ENCODE measurements at places on chromosomes 5 and 9.

DNA sequence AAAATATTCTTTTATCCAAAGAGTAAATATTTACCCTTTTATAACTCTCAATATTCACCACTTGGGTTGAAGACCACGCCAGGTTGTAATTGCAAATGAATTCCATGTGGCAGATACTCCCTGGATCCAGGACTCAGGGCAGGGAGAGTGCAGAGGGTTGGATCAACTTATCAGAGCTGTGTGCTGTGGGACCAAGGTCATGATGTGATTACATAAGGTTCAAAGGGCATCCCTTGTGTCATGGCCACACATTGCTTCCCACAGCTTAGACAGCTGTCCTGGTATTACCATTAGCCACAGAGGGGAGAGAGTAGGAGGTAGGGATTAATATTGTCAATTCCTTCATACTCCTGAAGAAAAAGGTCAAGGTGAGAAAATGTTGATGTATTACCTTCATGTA lies 133.9 kb downstream of the JAKMIP2 start:
- no peak for DNase-seq

DNA sequence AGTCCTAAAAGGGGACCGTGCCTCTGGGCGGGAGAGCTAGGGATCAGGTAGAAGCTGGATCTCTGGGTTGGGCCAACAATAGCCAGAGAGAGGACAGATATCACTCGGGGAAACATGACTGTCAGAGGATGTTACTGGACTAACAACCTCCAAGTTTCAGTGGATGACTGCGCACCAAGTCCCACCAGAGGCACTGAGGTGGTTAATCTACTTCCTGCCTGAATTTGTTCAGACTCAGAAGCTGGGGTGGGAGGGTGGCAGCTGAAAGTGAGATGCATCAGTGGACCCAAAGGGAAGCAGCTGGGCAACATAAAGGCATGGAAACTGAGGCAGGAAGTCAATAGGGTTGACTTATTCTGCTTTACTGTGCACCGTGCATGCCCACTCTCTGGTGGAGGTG lies 130.1 kb upstream of the SLC44A1 start:
- DNase-seq: no peak

GRCh38 chr5:149387081-149387631 lies 8.1 kb upstream of the IL17B start:
- DNase-seq: no peak

GRCh38 chr9:114098021-114098935 lies 814 bp downstream of the KIF12 start:
- peak; percentile 53 for DNase-seq

DNA sequence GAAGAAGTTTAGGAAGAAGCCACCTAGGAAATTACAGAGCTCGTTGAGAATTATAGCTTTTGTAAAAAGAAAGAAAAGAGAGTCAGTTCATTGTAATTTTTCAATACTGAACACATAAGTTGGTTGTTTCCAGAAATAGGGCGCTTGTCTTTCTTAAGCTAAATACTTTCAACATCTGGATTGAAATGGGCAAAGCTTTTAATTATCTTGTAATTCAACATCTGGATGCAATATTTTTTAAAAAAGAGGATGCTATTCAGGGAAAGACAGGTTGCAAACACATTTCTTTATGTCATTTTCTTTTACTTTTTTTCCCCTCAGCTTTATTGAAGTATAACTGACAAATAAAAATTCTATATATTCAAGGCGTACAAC lies 100.7 kb upstream of the TRPC7 start:
- no peak for DNase-seq

- DNase-seq: peak; percentile 78
These were observed 159.4 kb upstream of the NR3C1 start for GRCh38 chr5:143562935-143563334.

- no peak for DNase-seq
These were observed at the start of gene TMEM252 for GRCh38 chr9:68540712-68541535. Gene TMEM252, minus strand, starts transcription at chr9:68540883. Its CDS starts 69 bp downstream, at chr9:68540814.

DNA sequence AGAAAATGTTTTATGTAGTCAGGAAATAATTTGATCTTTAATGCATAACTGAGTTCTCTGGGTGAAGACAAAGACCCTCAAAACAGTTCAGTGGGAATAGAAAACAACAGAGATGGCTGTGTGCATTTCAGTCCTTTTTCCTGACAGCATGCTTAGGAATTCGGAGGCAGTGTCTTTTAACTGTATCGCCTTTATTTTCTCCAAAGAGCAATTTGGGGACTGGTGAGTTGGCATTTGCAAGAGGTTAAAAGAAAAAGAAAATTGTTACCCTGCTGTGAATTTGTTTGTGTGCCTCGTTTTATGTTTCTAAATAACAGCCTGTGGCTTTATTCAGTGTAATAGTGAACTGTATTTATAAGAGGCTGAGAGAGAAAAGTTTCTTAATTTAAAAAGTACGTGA lies 227.8 kb upstream of the DMAC1 start:
- DNase-seq: no peak

- no peak for DNase-seq
These were observed 55.2 kb upstream of the TUSC1 start for GRCh38 chr9:25733336-25733982.

- DNase-seq: no peak
These were observed 432.6 kb upstream of the SLC30A5 start for GRCh38 chr5:68661237-68661636.

DNA sequence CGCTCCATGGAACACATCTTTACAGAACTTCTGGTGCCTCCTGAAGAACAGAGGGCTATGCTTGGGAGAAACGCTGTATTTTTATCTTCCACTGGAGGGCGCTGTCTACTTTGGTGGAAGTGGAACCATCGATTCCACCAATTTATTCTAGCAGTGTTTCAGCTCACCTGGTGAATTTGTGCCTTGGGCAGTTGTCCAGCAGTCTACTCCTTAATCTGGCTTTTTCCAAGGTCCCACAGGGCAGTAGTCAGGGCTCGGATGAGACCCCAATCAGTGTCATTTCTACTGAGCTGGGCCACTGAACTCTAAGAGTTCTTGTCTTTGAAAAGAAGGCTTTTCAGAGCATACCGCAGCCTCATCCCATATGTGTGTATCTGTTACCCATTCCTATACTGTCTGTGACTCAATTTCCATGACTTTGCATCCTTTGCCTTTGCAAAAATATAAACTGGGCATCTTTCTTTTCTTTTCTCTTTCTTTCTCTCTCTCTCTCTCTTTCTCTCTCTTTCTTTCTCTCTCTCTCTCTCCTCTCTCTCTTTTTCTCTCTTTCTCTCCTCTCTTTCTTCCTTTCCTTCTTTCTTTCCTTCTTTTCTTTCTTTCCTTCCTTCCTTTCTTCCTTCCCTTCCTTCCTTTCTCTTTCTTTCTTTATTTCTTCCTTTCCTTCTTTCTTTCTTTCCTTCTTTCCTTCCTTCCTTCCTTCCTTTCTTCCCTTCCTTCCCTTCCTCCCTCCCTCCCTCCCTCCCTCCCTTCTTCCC lies 138.4 kb upstream of the ZNF618 start:
- peak; percentile 47 for DNase-seq

GRCh38 chr5:64575561-64575960 lies 69.7 kb downstream of the RGS7BP start:
- DNase-seq: no peak

- peak; percentile 70 for DNase-seq
These were observed 3.1 kb upstream of the RGMB start for GRCh38 chr5:98770209-98770910.

GRCh38 chr5:147190331-147190730 lies 44.5 kb upstream of the STK32A start:
- no peak for DNase-seq

DNA sequence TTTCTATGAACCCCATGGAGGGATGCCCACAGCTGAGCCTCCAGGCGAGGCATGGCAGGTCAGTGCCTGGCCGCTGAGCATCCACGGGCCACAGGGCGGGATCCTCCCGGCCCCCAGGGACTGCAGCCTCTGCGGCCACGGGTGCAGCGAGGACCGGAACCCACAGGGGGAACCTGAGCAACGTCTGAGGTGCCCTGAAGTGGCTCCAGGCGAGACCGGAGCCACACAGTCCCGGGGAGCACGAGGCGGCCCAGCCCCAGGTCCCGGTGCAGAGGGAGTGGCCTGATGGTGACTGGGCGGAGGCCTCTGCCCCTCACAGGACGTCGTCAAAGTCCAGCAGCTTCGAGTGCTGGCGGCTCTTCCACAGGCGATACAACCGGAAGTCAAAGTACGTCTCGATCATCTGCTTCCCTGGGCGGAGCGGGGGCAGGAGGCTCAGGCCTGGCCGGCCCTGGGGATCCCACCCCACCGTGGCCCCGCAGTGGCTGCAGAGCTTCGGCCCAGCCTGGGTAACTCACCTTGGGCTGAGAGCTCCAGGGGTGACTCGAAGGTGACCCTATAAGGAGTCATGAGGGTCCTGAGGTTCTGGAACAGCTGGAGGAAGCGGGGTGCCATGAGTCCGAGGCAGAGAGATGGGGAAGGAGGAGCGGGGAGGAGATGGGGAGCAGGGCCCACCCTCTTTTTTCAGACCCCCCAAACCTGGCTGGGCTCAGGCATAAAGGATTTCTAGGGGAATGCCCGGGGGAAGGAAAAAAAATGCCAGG lies 8.1 kb upstream of the ENTPD8 start:
- no peak for DNase-seq

DNA sequence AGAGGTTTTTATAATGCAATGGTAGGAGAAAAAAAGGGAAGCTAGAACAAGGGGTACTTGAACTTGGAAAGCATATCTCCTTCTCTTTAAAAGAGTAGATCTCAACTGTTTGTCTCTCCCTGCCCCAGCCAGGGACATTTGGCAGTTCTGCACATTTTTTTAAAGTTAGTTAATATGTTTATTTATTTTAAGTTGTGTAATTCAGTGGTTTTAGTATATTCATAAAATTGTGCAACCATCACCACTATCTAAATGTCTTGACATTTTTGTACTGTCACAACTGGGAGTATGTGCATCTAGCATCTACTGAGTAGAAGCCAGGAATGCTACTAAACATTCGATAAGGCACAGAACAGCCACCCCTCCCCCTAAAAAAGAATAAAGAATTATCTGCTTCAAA lies 103.5 kb upstream of the DPYSL3 start:
- DNase-seq: no peak

- DNase-seq: no peak
These were observed 20.4 kb downstream of the FOXE1 start for GRCh38 chr9:97873425-97873824.

DNA sequence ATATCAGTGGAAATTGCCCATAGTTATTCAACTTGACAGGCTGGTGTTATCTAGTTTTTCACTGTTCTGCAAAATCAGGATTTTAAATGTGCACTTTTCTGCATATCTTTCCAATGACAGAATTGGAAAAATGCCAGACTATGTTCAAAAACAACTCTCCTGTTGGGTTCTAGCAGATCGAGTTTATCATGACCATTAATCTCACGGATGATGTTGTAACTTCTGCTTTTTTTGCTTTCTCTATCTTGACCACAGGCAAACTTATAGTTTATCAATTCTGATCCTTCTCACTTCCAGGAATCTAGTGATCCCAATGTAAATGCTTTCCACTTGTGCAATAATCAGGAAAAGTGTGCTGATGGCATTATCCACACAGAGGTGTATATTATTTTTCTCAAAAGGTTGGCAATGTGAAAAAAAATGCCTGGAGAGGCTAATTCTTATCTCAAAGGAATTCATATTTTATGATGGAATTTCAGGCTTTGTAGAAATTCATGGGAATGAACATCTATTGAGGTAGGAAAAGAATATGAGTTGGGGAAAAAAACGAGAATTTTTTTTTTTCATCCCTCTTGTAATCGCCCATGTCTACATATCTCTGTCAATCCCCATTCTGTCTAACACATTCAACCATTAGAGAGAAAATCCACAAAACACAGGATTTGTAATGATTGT lies 73.6 kb upstream of the DAB2 start:
- no peak for DNase-seq

- DNase-seq: no peak
These were observed 535.9 kb upstream of the FTMT start for GRCh38 chr5:121315786-121316185.

DNA sequence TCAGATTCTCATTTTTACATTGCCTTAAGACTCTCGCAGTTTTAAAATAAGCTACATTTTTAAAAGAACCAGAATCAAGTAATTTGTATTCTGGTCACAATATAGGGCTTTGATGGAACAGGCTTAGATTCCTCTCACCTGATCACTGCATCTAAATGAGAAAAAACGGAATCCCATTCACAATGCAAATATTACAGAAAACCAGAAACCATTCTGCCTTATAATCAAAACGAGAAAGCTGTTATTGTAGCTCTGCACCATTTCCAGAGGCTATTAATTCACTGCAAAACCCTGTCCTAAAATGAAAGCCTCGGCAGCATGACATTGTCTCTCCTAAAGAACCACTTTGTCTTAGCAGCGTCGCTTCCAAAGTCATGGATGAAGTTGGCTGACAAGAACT lies 116.1 kb upstream of the ZNF366 start:
- DNase-seq: no peak

DNA sequence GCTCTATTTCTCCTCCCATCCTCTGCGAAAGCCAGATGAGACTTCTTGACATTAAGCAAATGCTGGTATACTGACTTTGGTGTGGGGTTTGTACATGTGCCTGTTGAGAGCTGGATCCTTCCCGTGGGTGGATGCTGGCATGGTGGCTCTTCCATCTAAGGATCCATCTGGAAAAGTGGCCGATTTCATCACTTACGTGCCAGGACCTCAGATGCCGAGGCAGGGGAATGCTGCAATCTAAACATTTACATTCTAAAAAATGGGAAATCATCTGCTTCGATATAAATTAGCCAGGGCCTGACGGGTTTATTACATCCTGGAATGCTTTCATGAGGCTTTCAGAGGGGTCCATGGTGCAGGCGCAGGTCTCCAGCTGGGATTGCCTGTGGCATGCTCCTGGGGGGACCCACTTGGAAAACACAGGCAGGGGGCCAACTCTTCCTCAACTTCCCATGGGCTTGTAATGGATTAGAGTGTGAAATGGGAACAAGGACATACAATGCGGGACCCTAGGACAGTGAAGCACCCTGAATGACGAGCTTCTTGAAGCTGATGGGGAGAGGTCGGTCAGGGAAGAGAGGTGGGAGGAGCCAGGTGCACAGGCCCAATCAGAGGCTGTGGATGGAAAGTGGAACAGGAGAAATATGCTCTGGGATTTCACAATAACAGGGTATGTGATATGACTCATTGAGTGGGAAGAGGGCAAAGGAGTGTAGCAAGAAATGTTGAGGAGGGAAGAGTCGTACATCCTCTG lies 105.5 kb upstream of the PITX1 start:
- DNase-seq: no peak

DNA sequence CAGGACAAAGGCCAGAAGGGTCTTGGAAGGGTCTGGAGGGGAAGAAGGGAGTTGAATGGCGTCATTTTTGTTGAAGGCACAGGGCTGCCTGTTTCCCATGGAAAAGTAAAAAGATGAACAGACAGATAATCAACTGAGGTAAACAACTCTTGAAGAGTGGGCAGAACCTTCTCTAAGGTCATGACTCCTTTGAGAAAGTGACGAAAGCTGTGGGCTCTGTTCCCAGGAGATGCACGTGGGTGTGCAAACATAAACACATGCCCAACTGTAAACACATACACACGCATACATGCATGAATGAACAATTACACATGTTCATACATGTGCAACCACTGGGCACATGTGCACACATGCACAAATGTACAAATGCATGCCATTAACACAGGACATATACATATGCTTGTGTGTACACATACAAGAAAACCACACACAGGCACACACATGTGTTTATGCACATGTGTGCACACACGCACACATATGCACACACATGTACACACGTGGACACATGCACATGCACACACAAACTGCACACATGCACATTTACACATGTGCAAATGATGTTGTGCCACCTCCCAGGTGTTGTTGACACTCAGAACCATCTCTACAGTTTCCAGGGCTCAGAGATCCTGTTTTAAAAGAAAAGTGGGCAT lies 143.3 kb downstream of the GADD45G start:
- no peak for DNase-seq

All from femur (tissue), 1 donor.